CD4-positive, alpha-beta T cell treated with Interleukin-17A for 1 hour (primary cell): ENCODE measurements at places on chromosomes 1 and 21.

- no peak for DNase-seq
These were observed 111.2 kb upstream of the ADGRL2 start for GRCh38 chr1:81689531-81689941.

GRCh38 chr1:8211251-8211882 is 106.5 kb upstream of the SLC45A1 start:
- DNase-seq = no peak

- DNase-seq = no peak
These were observed 1.5 kb upstream of the ACADM start for GRCh38 chr1:75722966-75723365.

DNA sequence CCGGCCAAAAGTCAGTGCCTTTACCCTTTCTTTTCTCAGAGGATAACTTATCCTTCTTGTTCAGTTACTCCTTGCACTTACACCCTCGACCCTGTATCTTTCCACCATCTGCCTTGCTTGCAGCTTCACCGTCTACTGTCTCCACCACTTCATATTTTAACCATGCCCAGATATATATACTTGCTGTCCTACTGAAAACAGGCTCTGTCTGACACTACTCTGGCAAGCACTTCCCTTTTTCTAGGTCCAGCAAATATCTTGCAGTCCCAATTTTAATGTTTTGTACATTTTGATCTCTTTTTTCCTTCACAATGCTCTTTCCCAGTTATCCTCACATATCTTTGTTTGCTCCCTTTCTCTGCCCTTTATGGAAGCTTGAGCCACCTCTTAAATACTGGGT is 308.6 kb downstream of the TPR start:
- no peak for DNase-seq

- no peak for DNase-seq
These were observed 137.1 kb upstream of the SYT6 start for GRCh38 chr1:114290776-114291175.

DNA sequence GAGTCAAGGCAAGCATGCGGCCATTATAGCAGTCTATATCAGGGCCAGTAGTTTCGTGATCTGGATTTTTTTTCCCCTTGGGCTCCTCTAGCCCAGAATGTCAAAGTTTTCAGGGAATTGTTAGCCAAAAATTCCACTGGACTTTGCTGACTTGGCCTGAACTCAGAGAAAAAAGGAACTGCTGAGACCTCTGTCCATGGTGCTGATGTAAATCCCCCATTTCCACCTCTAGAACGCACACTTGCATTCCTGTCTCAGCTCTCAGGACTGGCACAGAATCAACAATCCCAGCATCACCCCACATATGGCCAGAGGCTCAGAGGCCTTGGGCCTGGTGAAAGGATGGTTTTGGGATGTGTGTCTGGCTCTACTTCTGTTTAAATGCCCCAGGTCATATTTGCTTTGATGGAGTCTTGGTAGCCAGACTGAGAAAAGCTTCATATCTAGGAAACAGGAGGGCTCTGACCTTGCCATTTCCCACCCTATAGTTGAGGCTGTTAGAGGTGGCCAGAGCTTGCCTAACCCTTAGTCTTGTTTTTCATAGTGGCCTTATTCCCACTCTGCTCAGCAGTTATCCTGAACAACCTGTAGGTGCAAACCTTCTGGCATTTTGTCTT is 16.9 kb upstream of the EFCAB14 start:
- peak; percentile 29 for DNase-seq
